ENCODE measurements at places on chromosomes 2 and 18. TPM values are rescaled to one million over a fixed set of nuclear protein-coding genes. Genes with fewer than 3 reads are reported as not detected.

ANKRD30BL gene
- not detected for total RNA-seq

GAREM1 gene
- 2.8 TPM for total RNA-seq

GRCh38 chr2:200679535-200679934 is 93.7 kb downstream of the AOX1 start:
- no peak for DNase-seq

GRCh38 chr2:137659616-137660015 is 304.7 kb upstream of the HNMT start:
- peak; percentile 26 for DNase-seq

GRCh38 chr18:62024983-62025382 is 132.2 kb upstream of the RNF152 start:
- no peak for DNase-seq

- DNase-seq: no peak
Measured at GRCh38 chr2:148969659-148970061, 68.8 kb upstream of the LYPD6B start.

DNA sequence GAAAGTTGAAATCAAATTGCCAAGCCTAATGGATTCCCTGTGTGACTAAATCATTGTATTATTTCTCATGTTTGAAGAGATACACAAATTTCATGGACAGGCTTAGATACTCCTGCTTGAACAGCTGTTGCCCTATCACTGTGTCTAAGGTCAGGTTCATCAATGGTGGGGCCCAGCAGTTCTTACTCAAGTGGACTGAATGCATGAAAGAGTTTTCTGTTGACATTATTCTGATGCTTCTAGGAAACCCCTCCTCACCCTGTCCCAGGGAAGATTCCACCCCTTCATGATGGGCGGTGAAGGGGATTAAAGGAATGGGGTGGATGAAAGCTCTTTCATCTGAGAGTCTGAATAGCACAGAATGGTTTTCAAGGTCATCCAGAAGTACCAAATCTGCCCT is 148.8 kb downstream of the INO80D start:
- no peak for DNase-seq

STK17B gene
- total RNA-seq: 22.1 TPM

PMAIP1 gene
- total RNA-seq: 39.8 TPM

DNA sequence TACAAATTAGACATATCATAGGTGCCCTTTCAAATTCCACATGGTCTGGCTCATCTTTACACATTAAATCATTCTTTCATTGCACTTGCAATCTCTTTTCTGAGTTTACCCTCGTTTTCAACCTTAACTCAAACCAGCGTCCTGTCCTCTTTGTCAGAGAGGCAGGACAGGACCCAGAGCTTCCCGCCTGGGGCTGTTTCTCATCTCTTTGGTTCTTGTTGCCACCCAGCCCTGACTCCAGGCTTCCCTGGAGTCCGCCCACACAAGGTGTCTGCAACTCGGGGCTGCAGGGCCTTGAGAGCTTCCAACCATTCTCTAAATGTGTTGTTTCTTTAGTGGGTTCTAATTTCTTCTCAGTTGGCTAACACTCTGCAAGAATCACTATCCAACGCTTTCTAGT is 24.4 kb downstream of the RBMS1 start:
- no peak for DNase-seq

- DNase-seq: no peak
Measured at GRCh38 chr2:11753452-11753885, 7.0 kb downstream of the LPIN1 start.

- peak; percentile 47 for DNase-seq
Measured at GRCh38 chr2:61538920-61539520, 864 bp upstream of the XPO1 start.

SETBP1 gene
- 2.1 TPM for total RNA-seq

DNA sequence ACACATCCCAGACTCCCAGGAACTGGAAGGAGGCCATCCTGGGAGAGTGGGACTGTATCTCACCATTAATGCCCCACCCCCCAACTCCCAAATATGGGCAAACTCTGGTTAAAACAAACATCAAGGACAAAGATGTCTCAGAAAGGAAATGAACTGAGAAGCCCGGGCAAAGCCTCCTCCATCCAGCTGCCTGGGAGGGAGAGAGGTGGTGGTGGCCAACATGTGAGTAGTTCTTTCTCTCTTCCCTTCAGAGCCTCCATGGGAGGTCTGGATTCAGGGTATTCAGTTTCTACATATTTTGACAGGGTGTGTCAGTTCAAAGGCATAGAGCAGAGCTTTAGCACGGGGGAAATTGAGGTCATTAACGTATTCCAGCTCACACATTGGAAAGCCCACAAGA is 57.5 kb downstream of the CXCR4 start:
- peak; percentile 5 for DNase-seq

SPRED2 gene
- 15.4 TPM for total RNA-seq

GRCh38 chr18:9808295-9809241 is 77.2 kb upstream of the TXNDC2 start:
- DNase-seq: no peak

- DNase-seq: no peak
Measured at GRCh38 chr2:235623111-235623510, 129.3 kb downstream of the AGAP1 start.

VSNL1 gene
- not detected for total RNA-seq

TMEM37 gene
- 0.27 TPM for total RNA-seq

- DNase-seq: no peak
Measured at GRCh38 chr2:69765096-69765380, 23.1 kb downstream of the ANXA4 start.

PSTPIP2 gene
- total RNA-seq: 3.2 TPM

TMEM169 gene
- total RNA-seq: 0.19 TPM

DNA sequence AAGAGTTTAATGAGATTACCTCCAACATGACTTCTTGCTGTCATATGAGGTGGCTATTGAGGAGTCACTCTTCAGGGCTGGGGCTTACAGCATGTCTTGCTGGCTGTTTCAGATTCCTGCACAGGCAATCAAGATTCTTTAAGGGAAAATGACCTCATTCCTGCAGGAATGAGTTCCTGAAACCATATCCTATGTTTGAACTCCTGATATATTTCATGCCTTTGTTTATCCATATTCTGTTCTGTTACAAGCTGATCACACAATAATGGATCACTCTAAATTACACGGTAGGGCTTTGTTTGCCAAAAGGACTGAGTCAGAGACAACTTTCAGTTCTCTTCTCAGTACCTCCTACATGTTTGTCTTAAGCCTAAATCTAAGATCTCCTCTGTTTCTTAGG is 879.8 kb upstream of the PIK3C3 start:
- peak; percentile 55 for DNase-seq

- no peak for DNase-seq
Measured at GRCh38 chr2:134367213-134367612, 113.3 kb downstream of the MGAT5 start.

DNA sequence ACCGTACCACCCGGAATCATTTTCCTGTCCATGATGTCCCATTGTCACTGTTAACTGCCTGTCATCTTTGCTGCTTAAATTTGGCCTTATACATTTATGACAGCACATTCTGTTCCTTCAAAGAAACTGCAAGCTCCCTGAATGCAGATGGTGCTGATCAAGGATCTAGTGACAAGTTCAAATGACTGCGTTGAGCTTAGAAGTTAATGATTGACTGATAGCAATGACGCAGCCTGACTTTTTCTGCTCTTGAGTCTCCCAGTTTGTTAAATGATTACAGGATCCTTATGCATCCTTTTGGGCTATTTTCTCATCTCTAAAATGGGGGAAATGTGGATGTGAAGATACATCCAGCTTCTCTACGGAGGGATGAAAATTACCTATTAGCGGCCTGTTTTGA is 159.0 kb downstream of the DCC start:
- no peak for DNase-seq

GAREM2 gene
- total RNA-seq: 2.3 TPM
